ENCODE measurements at places on chromosomes 13 and 19.

DNA sequence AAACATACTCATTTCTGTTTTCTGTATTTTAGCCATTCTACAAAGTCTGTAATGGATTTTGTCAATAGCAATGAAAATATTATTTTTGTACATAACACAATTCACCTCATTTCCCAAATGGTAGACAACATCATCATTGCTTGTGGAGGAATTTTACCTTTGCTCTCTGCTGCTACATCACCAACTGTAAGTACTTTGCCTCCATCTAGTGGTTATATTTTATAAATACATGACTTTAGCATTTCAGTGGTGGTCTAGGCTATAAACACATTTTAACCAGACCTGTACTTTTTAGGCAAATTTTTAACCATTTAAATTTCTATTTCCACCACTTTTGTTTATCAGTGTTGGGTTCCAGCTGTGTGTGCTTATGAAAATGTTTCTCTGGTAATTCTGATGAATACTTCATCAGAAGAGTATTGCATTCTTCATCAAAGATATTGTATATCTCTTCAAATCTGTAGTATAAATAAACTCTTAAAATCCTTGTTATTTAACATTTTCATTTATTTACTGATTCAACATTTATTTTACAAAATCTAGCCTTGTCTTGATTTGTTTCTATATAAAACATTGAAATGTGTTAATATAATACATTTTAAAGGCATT, 222.4 kb downstream of the NBEA start:
- DNase-seq: no peak

DNA sequence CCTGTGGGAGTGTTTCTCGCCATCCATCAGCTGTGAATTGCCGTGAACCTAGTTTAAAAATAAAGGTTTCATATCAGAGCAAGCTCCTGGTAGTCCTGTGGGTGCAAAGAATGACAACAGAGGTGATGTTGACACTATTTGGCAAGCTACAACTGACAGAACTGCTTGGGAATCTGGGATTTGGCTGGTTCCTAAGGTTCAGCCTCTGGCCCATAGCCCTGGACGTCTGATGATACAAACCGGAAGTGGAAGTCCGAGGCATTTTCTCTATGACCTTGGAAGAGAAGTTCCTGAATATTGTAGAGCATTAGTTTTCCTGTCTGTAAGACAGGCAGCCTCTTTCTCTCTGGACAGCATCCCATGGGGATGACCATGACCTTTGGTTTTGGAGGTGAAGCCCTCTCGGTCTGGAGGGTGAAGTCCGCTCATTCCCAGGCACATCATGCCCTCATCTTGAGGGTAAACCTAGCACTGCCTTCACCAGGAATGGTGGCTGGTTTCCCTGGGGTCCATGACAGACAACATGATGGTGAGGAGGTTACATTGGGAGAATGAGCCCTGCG, 29.1 kb downstream of the GATAD2A start:
- DNase-seq: no peak

- no peak for DNase-seq
Measured at GRCh38 chr19:17246681-17247425, 1.1 kb upstream of the NR2F6 start.

- DNase-seq: peak; percentile 20
Measured at GRCh38 chr19:32339988-32340874, 5.2 kb upstream of the ZNF507 start.

GRCh38 chr13:37102896-37103295, 2.6 kb downstream of the CSNK1A1L start:
- no peak for DNase-seq

- DNase-seq: no peak
Measured at GRCh38 chr13:47004027-47004426, 107.2 kb upstream of the HTR2A start.

DNA sequence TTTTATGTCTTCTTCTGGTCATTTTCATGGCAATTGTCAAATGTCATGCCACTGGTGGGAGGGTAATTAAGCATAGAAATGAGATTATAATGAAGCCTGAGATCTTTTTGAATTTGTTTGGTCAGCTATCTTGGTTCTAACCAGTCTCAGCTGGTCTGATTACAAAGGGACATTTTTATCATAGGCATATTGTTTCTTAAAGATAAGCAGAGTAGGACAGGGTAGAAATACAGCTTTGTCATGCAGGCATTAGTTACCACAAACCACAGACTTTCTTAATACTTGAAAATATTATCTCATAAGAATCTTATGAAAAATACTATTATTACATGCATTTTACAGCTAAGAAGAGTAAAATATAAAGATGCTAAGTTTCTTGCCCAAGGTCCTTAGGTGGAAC, 1761.5 kb downstream of the PCDH9 start:
- no peak for DNase-seq

DNA sequence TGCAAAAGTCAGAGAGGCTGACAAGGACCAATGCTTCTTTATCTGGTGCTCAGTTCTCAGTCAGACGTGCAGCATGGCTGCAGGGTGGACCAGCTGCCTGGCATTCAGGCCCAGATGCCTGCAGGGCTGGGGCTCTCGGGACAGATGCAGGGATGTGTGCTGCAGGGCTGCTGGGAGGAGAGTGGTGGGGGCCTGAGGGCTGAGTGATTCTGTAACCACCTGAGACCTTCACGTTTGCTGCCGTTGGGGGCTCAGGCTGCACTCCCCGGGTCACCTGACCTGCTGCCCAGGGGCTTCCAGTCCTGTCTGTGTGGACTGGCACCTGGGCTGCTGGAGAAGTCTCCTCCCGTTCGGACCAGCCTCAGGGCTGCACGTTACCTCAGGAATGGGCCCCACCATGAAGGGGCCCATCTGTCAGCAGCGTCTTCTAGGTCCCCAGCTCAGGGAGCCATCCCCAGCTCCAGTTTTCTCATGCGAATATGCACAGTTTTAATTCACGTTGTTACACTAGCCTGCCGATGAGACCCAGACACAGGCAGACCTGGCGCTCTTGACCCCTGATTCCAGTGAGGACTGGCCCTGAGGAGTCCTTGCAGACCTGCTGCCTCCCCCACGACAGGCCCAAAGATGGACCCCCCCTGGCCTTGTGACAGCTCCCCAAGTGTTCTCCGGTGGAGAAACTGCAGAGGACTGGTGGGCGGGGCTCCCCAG, 16.9 kb downstream of the KCTD15 start:
- DNase-seq: no peak

DNA sequence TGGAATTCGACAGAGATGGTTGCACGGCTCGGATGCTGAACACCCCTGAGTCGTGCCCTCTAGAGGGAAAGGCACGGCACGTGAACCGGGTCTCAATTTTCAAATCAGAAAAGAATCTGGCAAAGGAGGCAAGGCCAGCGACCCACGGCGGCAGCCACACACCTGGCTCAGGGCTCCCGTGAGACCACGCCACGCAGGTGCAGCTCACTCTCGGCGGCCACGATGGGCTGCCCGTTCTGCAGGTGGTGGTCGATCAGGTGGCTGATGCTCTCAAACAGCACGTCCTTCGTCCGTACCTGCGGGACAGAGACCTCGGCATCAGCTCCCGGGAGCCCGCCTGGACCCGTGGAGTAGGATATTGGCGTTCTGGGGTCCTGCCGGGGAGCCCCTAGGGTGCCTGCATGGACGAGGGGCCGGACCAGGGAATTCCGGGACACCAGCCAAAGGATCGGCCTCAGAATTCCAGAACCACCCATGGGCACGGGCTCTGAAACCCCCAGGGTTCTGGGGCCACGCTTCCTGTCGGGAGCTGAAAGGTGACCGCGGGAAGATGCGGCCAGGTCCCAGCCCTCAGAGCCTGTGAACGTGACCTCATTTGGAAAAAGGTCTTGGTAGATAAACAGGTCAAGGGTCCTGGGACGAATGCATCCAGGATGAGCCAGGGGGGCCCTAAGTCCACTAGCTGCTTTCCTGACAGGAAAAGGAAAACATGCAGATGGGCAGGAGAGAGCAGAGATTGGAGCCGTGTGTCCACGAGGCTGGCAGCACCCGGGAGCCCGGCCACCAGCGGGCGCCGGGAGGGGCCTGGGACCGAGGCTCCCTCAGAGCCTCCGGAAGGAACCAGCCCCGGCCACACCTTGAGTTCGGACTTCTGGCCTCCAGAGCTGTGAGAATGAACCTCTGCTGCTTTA, 10.1 kb upstream of the C2CD4C start:
- DNase-seq: no peak

GRCh38 chr19:47703301-47703700, 9.9 kb upstream of the EHD2 start:
- no peak for DNase-seq

DNA sequence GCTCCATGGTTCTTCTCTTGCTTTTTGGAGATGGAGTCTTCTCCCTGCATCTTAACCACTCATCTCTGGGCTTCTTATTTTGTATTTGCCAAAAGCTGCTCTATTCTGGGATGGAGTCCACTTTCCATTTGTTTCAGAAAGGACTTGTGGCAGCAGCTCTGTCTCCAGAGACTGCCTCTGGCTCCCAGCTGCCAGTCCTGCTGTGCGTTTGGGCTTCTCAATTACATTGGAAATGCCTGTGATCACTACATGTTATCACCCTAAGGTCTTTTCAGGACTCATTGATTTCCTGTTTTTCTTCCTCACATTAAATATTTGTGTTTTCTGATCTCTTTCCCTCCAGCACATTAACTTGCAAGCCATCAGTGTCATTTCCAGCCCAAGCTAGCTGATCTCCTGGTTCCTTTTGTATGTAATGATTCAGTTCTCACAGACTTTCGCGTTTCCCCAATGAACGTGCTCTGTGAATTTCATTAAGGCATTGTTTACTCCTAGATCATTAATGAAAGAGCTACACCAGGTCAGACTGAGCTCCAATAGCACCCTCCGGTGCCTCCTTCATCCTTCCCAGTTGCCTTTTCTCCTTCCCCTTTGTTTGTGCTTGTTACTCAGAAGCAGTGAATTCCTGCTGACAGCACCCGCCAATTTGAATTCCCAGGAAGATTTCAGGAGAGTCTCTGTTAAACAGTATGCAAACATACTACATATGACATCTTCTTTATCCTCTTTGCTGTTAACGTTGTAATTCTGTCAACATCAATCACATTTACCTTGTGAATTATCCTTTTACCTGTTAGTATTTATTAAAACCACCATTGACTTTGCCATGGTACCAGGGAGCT, 3.0 kb downstream of the CBY2 start:
- DNase-seq: no peak

GRCh38 chr13:113274721-113275120, 22.3 kb upstream of the LAMP1 start:
- DNase-seq: no peak

DNA sequence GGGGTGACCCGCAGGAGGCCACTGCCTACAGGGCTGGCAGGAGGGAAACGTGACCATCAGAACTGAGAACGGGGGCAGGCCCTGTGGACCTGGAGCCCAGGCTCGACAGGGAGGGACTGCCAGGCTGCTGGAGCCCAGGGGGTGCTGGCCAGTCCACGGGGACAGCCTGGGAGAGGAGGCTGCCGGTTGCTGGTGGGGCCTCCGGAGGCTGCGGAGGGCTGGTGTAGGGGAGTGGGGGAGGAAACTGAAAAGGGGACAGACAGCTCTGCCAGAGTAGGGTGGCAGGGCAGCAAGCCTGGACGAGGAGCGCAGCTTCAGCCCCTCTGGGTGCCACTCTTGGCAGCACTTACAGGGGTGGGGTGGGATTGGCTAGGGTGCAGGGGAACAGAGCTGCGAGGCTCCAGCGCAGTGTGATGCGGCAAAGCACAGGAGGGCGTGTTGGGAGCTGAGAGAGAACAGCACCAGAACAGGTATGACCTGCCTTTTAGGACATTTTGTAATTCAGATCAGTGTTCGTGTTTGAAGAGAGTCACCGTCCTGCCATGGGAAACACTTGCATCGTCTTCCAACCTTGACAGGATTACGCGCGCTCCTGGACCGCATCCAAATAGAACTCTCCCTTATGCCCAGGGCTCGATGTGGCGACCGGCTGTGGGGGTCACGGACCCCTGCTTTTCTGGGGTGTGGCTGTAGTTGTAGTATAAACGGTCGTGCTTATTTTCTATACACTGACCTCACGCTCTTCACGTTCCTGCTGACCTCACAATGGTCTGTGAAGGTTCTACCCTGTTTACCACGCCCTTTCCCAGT, 19.9 kb upstream of the ARHGEF7 start:
- DNase-seq: no peak

GRCh38 chr19:15843203-15843893, 27.9 kb upstream of the OR10H1 start:
- DNase-seq: no peak

DNA sequence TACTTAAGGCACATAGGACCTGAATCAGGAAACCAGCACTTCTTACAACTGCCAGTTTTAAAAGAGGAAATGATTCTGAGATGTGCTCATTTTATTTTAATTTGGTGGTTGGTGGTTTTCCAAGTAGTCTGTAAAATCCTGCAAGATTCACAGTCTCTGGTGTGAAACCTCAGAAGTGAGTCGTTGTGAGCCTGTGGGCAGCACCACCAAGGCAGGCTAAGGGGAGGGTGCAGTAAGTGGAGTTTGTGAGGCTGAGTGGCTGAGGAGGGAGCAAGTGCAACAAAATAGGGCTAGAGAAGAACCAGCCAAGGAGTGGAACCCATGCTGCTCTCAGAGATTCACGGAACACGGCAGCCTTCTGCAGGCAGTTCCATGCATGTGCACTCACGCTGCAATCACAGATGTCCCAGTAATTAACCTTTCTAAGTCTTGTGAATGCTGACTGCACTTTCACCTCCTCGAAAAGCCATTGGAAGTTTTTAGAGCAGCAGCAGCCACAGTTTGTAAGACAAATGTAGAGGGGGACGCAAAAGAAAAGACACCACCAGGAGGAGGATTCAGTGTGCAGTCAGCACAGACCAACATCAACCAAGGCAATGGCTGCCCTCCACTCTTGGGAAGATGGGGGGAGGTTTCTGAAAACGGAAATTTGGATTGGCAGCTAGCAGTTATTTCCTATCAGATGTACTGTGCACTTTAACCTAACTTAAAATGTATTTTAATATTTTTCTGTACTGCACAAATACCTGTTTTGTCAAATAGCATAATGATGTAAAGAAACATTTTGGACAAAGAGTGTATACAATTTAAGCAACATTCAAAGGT, 44.9 kb downstream of the ESD start:
- DNase-seq: no peak

GRCh38 chr19:2415973-2416319, 11.4 kb downstream of the TIMM13 start:
- DNase-seq: no peak

GRCh38 chr13:67228916-67229315, 1.2 kb downstream of the PCDH9 start:
- DNase-seq: no peak
